ENCODE measurements at places on chromosomes 5 and 9.

- DNase-seq, result no peak
These were observed 135.4 kb upstream of the MSX2 start for GRCh38 chr5:174589011-174589410.

GRCh38 chr5:159252195-159252594 lies 10.9 kb upstream of the UBLCP1 start:
- no peak for DNase-seq

GRCh38 chr5:65969539-65970393 lies 43.4 kb downstream of the ERBIN start:
- no peak for DNase-seq

DNA sequence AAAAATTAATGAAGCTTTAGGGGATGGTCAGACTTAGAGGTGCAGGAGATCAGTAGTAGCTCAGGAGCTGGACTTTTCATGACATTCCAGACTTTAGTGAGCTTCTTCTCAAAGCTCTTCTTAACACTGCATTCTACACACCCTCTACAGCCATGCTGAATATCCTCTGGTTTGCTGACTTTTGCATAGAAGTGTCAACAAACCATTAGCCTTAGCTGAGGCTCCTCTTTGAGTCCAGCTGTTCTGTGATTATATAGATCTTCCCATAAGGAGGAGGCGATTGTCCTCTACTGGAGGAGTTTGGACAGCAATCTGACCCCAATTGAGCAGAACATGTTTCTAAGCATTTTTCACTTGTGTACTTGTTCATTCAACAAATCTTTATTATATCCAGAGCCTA lies 75.0 kb upstream of the RUSC2 start:
- no peak for DNase-seq

- DNase-seq, result peak; percentile 30
These were observed 82.6 kb downstream of the PBX3 start for GRCh38 chr9:125829743-125830142.

DNA sequence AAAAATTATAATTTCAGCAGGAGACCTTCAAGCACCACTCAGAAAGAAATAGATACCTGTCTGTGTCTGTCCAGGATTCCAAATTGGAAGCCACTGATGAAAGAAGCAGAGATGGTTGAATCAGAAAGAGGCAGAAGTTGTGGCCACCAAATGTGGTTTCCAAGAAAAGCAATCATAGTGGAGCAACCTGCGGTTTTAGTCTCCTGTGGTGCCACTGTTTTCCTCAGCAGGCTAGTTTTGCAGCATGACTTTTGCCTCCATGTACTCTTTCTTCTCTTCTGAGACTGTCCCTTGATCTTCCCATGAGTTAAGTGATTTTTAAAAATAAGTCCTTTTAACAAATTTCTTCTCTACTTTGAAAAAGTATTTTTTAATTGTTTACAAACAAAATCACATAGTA lies 535.8 kb downstream of the CYLC2 start:
- no peak for DNase-seq

- DNase-seq, result no peak
These were observed 106.6 kb upstream of the HMHB1 start for GRCh38 chr5:143705381-143705780.

- no peak for DNase-seq
These were observed 1.5 kb upstream of the PTGES2 start for GRCh38 chr9:128128836-128129590.

DNA sequence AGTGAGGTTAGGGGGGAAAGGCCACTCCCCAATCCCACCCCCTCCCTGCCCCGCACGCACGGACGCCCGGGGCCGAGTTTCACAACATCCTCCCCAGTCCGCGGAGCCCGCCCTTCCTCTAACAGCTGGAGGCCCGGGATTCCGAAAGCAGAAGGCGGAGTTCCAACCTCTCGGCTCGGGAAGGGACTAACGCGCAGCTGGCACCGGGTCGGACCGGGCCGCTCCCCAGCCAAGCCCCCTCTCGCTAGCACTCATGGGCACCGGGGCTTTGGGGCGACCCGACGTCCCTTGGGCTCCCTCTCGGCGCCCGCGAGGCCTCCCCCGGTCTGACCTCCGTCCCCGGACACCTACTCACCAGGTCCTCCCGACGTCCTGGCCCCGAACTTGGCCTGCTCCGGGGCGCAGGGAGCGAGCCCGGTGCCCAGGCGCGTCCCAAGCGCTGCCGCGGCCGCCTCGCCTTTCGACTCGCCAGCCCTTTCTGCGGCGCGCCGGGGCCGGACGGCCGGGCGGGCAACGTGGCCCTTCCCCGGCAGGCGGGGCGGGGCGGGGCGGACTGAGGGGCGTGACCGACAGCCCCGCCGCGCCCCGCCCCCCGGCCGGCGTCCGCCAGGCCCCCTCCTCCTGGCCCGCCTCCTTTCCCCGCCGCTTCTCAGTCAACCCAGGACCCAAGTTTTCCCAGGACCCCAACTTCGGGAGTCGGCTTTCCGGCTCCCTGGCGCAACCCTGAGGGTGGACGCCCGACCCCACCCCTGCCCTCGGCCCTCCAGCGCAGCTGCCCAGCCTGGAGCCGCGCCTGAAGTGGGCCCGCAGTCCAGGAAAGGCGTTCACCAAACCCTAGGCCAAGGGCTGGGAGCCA lies at the start of gene MGAT1:
Gene MGAT1, minus strand, starts transcription at position 482 of the 856 bp plus-strand sequence. CDS start 9,835 bp downstream, outside the sequence.
- peak; percentile 70 for DNase-seq

GRCh38 chr5:139012176-139012575 lies 137.0 kb upstream of the LRRTM2 start:
- DNase-seq, result no peak

GRCh38 chr5:116664988-116665387 lies 90.4 kb upstream of the SEMA6A start:
- DNase-seq, result no peak

DNA sequence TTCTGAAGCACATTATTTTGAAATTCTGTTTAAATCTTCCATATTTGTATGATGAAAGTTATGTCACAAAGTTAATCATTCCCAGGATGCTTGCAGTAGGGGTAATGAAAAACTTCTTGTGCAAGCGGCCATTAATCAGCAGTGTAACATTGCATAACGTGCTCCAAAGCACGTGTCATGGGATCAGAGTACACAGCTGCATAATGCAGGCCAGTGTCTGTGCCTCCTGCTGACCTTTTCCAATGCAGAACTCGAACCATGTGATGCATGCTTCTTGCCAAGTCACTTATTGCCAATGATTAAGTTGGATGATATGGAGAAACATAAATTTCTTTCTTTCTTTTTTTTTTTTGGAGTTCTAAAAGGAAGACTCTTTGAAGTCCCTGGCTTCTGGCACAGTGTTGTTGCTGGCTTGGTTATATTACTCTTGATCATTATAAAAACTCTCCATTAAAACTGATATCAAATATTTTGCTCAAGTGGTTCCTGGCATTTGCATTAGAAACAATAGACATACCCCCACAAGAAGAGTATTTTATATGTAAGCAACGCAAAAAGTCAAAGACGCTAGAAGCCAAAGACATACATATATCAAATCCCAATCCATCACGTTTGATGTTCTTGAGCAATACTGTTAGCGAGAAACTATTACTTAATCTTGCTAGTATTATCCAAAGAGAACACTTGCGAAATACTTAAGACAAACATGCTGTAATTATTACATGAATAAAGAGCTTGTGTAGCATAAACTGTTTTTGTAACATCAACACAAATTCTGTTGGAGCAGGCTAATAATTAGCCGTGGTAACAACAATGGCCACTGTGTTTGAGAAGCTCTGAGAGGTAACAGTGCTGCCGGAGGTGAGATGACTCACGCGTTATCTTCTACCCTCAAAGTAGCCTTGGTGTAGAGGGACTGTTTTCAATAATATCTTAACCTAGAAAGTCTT lies 164.2 kb downstream of the AUH start:
- DNase-seq, result no peak

- no peak for DNase-seq
These were observed 43.1 kb upstream of the ANKDD1B start for GRCh38 chr5:75568202-75568601.

- DNase-seq, result no peak
These were observed 115.6 kb upstream of the TRPM3 start for GRCh38 chr9:71237051-71237450.

DNA sequence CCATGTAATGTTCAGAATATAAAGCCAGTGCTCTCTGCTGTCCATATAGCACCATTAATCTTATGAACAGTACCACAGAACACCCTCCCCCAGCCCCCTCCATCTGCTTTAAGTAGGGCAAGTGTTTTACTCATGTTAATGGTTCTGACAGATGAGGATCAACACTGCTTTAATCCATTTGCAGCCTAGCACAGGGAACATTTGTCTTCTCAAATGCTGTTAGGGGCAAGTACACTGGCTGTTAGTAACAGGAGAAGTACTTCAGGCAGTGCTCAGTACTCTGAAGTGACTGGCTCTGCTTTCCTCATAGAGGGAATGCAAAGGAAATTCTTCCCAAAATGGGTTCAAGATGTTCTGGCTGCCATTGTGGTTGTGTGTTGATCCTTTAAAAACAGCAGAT lies 202.6 kb downstream of the DCP2 start:
- no peak for DNase-seq

DNA sequence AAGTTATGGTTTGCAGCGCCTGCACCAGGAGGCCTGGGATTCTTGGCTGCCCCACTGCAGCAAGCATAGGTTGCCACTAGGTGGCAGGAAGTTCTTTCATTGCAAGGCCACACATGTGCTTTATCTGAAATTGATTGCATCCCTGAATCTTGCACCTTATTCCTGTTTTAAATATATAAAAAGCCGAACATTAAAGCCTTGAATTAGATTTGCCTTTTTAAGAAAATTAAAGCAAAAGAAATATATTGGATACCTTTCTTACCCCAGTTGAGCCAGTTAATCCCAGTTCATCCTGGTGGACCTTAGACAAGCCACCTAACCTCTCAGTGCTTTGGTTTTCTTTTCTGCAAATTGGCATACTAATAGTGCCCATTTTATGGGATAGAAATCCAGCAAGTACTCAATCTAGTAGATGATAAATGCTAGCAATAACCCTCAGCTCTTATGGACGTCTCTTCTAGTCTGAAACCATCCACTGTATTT lies 6.3 kb upstream of the TRMT10B start:
- no peak for DNase-seq

- DNase-seq, result no peak
These were observed 16.1 kb upstream of the MXD3 start for GRCh38 chr5:177327539-177328522.

All from stimulated activated CD8-positive, alpha-beta memory T cell treated with anti-CD3 and anti-CD28 coated beads, Interleukin-15, amount 100 ng/mL, for 4 hours (primary cell).